Cortex of kidney (tissue), 1 donor: ENCODE measurements at places on chromosomes 1 and 21.

DNA sequence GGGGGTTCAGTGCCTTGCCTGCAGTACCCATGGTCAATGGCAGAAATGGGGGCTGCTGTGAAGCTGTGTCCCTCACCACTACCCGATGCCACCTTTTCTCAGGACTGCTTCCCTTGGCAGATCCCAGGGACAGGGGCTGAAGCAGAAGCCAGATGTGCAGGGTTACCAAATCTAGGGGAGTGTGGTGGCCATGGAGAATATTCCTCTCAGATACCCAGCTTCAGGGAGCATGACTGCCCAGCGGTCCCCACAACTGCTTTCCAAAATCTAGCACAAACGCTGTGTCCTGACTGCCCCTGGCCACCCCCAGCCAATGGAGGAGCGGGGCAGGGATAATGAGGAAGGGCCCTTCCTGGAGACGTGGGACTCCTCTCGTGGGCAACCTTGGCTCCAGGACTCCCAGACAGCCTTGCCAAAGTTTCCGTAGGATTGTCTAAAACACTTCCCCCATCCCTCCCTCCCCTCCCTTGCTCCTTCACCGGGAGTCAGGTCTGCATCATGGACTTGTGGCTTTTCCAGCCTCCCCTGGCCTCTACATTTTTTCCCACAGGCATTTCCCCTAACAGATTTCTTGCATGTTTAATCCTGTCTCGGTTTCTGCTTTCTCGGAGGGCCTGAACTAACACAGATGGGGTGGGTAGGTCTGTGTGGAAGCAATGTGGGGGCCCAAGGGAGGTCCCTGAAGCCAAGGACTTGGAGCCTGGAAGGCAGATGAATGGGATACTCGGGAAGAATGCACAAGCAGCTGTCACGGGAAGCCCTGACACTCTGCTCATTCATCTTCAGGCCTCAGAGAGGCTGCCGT, 80.5 kb downstream of the OMA1 start:
- DNase-seq = no peak

- DNase-seq = no peak
These were observed 186.7 kb upstream of the NFIA start for GRCh38 chr1:60895701-60896100.

- no peak for DNase-seq
These were observed 23.8 kb downstream of the UBE4B start for GRCh38 chr1:10056599-10056987.

- DNase-seq = no peak
These were observed 51.6 kb downstream of the GRIK3 start for GRCh38 chr1:36982709-36983108.

GRCh38 chr21:45099571-45099970, 25.2 kb downstream of the ADARB1 start:
- DNase-seq = no peak
